Naive thymus-derived CD4-positive, alpha-beta T cell (primary cell): ENCODE measurements at places on chromosomes 5 and 9. TPM values are rescaled to one million over a fixed set of nuclear protein-coding genes. Genes with fewer than 3 reads are reported as not detected.

AFF4 gene
- total RNA-seq, result 82.3 TPM

DNA sequence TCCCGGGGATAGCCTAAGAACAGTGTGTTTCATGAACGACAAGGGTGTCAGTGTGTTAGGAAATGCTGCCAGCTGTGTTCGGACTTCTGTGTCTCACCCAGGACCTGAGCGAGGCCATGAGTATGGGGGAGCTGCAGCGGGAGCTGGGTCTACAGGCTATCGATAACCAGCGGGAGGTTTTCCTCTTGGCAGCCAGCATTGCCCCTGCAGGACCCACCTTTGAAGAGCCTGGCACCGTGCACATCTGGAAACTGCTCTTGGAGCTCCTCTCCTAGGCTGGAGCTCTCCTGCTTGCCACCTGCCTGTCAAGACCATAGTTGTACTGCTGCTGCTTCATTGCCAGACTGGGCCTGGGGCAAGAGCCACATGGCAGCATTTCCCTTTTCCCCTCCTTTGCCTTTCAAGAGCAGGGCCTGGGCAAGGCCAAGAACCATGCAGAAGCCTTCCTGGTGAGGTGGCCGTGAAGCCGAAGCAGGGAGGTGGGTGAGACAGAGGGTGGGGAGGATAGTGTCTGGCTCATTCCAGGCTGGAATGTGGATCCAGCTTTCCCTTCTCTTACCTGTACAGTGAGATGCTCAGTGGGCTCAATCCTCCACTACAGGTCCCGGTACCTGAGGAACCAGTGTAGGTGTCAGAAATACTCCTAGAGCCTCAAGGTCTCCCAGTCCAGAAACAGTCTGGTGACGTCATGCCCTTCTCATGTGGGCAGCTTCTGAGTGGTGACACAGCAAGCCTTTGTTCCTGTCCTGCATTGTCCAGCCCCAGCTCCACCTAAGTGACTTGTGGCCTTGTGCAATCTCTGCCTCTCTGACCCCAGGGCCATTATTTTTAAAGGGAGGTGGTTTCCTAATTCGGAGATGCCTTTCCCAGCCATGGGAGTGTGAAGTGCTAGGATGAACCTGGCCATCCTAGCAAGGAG is 6.6 kb downstream of the ARL10 start:
- no peaks in the 10 kb centered on the region for H3K27me3 ChIP-seq
- H3K27ac ChIP-seq, result no peak overlapping the region
- DNase-seq, result no peak
- peaks cover 9% of the 10 kb centered on the region for H3K36me3 ChIP-seq

MOB3B gene
- total RNA-seq, result 0.67 TPM

FYB1 gene
- 497 TPM for total RNA-seq

PCDHGC4 gene
- total RNA-seq, result not detected

- H3K4me1 ChIP-seq, result peaks cover 28% of the 10 kb centered on the region
- no peak overlapping the region for H3K27ac ChIP-seq
- peaks cover 7% of the 10 kb centered on the region for H3K36me3 ChIP-seq
- no peaks in the 10 kb centered on the region for H3K27me3 ChIP-seq
- H3K4me3 ChIP-seq, result no peak overlapping the region
Measured at GRCh38 chr5:173003360-173003759, 19.8 kb downstream of the ATP6V0E1 start.

- H3K4me1 ChIP-seq, result no peaks in the 10 kb centered on the region
- H3K27me3 ChIP-seq, result no peaks in the 10 kb centered on the region
- no peak overlapping the region for H3K4me3 ChIP-seq
- no peaks in the 10 kb centered on the region for H3K36me3 ChIP-seq
- H3K27ac ChIP-seq, result no peak overlapping the region
- DNase-seq, result no peak
Measured at GRCh38 chr9:81132318-81132717, 557.0 kb downstream of the TLE1 start.

- no peaks in the 10 kb centered on the region for H3K27me3 ChIP-seq
- peaks cover 35% of the 10 kb centered on the region for H3K4me1 ChIP-seq
- DNase-seq, result no peak
- H3K27ac ChIP-seq, result peak overlapping the region; percentile 34
Measured at GRCh38 chr5:149360272-149360671, 2.4 kb downstream of the PCYOX1L start.

DNA sequence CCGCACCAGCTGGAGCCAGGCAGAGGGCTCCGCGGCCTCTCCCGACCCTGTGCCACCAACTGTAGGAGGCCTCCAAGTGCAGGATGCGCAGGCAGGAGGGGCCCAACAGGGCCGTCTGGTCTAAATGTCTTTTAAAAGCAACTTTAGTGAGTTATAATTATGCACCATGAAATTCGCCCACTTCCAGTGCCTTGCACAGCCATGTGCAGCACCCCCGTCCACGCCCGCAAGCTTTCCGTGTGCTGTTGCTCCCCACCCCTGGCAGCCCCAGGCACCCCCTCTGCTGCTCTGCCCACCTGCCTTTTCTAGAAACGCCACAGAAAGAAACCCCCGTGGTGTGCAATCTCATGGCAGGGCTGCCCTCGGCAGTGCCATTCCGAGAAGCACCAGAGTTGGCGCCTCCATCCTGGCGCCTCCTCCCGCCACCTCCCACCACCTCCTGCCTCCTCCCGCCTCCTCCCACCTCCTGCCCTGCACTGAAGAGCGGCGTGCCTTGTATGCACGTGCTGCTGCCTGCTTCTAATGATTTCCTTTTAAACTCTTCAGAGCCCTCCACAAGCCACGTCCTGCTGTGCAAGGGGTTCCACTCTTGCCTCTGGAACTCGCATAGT is 7.5 kb upstream of the SLC6A18 start:
- no peaks in the 10 kb centered on the region for H3K36me3 ChIP-seq
- no peaks in the 10 kb centered on the region for H3K4me1 ChIP-seq
- no peak for DNase-seq
- H3K27me3 ChIP-seq, result no peaks in the 10 kb centered on the region
- no peak overlapping the region for H3K27ac ChIP-seq

DNA sequence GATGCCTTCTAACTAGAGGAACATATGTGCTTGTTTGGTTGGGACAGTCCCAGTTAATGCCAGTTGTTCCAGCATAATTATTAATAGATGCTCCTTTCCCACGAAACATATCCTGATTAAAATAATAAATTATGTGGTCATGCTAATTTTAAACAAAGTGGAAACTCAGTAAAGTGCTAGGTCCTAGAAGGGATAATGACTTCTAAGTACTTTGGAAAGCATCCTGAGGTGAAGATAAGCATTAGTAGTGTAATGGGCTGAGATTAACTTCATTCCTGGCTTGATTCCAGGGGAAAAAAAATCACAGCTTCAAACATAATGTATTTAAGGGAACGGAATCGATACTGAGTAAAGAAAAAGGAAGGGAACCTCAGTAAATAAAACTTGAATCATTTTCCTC is 213.7 kb upstream of the SNX2 start:
- no peaks in the 10 kb centered on the region for H3K4me1 ChIP-seq
- H3K27me3 ChIP-seq, result no peaks in the 10 kb centered on the region
- no peak overlapping the region for H3K27ac ChIP-seq
- DNase-seq, result no peak
- H3K4me3 ChIP-seq, result no peak overlapping the region

OLFML2A gene
- total RNA-seq, result not detected

GRCh38 chr5:146799671-146800070 is 78.9 kb downstream of the PPP2R2B start:
- no peaks in the 10 kb centered on the region for H3K27me3 ChIP-seq
- no peak for DNase-seq
- no peaks in the 10 kb centered on the region for H3K4me1 ChIP-seq
- H3K36me3 ChIP-seq, result no peaks in the 10 kb centered on the region

GRCh38 chr9:117073539-117074341 is 341.1 kb downstream of the ASTN2 start:
- H3K4me1 ChIP-seq, result no peaks in the 10 kb centered on the region
- no peak overlapping the region for H3K27ac ChIP-seq
- DNase-seq, result no peak
- no peaks in the 10 kb centered on the region for H3K27me3 ChIP-seq
- H3K4me3 ChIP-seq, result no peak overlapping the region
- no peaks in the 10 kb centered on the region for H3K36me3 ChIP-seq

DNA sequence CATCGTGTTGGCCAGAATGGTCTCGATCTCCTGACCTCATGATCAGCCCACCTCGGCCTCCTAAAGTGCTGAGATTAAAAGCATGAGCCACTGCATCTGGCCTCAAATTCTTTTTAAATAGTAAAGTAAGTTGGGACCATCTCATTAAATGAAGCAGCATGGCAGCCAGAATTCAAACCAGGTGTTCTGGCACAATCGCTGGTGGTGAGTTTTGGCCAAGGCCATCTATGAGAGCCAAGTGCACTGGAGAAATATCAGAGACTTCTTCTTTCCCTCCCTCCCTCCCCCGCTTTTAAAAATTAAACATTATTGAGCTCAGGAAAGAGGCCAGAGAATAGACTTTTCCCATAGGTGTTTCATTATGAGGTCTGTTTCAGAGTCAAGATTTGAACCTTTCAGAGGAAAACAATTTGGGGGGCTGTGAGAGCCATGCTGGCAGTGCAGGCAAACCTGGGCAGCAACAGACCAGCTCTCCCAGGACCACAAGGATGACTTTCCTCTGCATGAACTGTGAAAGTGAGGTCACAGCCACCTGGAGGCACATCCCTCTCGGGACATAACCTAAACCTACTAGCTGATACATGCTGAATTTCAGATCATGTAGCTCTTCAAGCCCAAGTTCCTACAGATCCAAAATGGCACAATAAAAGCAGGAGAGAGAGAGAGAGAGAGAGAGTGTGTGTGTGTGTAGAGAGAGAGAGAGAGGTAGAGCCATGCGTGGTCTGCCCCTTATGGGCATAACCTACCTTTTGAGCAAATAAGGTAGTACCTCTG is 94.6 kb upstream of the DMRT1 start:
- no peak overlapping the region for H3K27ac ChIP-seq
- no peaks in the 10 kb centered on the region for H3K27me3 ChIP-seq
- H3K36me3 ChIP-seq, result no peaks in the 10 kb centered on the region
- peaks cover 19% of the 10 kb centered on the region for H3K4me1 ChIP-seq
- H3K4me3 ChIP-seq, result no peak overlapping the region
